ENCODE measurements at places on chromosomes 11 and 22.

DNA sequence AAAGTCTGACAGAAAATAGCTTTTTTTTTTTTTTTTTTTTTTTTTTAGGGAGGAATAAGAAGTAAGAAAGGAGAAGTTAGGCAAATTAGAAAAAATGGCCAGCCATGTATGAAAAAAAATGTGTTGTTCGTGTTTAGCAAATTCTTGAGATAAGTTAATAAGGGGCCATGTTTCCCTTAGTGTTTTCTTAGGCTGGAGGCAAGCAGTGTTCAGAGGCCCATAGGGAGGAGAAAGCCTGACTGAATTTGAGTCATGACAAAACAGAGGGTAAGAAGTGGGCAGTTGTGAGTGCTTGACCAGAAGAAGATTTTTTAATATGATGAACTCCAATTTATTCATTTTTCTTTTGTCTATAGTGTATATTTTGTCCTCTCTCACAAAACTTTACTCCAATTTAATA, 766.4 kb downstream of the FAM181B start:
- no peak for DNase-seq

DNA sequence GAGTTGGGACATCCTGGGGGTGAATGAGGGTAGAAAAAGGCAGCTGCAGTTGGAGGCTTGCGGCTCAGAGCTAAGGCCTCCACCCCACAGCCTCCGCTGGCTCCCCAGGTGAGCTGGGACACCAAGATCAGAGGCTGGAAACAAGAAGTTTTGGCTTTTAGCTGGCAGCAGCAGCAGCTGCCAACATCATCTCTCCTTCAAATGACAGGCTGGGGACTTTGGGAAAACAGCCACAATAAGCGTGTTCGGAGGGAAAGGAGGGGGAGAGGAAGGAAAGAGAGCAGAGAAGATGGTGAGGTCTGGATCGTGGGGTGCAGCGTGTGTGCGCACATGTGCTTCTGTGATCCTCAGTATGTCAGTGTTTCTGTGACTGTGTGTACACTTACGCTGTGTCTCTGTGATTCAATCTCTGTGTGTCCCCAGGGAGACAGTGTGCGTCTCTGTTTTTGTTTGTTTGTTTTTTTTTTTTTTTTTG, 62.0 kb upstream of the RASD2 start:
- DNase-seq = no peak

DNA sequence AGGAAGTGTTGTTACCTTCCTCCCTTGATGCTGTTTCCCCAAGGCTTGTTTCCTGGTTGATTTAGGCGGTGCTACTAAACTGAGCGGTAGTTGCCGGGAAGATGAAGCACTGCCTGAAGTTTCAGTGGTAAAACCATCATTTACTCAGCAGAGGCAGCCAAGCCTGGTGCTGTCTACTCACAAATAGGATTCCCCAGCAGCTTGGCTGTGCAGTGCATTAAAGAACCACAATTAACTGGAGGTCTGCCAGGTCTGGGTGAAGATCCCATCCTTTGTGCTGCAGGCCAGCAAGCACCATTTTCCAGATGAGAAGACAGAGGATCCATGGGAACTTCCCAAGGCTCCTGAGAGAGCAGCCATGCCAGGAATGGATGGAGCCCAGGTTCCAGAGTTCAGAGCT, 231.9 kb upstream of the E2F8 start:
- no peak for DNase-seq

GRCh38 chr11:116182356-116182966, 590.3 kb downstream of the BUD13 start:
- no peak for DNase-seq

- DNase-seq = peak; percentile 99
Observed at GRCh38 chr11:12397931-12398334, 20.6 kb downstream of the PARVA start.

- DNase-seq = peak; percentile 47
Observed at GRCh38 chr11:106077609-106078455, at the start of gene AASDHPPT. AASDHPPT (plus strand) TSS chr11:106077662; CDS start chr11:106077711, 49 bp downstream.

- no peak for DNase-seq
Observed at GRCh38 chr11:42709216-42709615, 602.6 kb upstream of the API5 start.

- no peak for DNase-seq
Observed at GRCh38 chr11:113377681-113378412, 9.7 kb upstream of the ANKK1 start.

- peak; percentile 48 for DNase-seq
Observed at GRCh38 chr11:72058416-72059034, 21.8 kb downstream of the NUMA1 start.

DNA sequence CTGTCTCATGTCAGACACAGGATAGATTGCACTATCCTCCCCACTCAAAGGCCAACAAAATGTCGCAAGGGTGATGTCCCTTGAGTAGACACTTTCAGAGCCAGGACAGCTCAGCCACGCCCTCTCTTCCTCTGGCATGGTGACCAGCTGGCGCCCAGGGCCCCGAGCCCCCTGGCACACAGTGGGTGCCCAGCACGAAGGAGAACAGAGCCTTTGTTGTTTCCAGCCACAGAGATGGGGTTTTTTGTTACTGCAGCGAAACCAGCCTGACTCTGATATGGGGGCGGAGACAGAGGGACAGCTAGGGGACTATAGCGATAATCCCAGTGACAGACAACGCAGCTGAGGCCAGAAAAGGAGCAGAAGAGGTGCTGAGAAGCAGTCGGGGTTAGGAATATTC, 23.3 kb upstream of the CCND1 start:
- no peak for DNase-seq

- no peak for DNase-seq
Observed at GRCh38 chr11:67117176-67117575, 1.9 kb upstream of the KDM2A start.

DNA sequence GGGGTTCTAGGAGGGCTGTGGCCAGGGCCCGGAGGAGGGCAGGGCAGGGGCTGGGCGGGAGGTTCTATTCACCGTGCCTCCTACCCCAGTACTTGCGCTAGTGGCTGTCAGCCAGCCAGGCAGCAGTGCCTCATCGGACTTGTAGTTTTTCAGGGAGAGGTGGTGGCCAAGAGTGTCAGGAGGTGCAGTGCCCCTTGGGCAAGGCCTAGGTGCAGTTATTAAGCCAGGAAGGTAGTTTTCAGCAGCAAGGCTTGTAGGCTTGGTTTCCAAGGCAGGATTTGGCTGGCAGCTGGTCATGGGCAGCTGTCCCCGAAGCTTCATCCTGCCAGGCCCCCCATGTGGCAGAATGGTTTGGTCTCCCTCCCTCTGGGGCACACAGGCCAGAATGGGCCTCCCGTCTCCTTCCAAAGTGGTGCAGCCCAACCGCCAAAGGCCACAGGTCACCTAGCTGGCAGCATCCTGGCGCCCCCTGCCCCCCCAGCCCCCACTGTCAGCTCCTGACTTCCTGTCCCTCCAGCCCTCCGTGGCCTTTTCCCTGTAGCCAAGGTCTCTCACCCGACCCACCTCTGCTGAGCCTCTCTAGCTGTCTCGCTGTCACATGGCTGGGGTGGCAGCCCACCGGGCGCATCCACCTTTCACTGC, 8.5 kb downstream of the CCDC88B start:
- DNase-seq = no peak

DNA sequence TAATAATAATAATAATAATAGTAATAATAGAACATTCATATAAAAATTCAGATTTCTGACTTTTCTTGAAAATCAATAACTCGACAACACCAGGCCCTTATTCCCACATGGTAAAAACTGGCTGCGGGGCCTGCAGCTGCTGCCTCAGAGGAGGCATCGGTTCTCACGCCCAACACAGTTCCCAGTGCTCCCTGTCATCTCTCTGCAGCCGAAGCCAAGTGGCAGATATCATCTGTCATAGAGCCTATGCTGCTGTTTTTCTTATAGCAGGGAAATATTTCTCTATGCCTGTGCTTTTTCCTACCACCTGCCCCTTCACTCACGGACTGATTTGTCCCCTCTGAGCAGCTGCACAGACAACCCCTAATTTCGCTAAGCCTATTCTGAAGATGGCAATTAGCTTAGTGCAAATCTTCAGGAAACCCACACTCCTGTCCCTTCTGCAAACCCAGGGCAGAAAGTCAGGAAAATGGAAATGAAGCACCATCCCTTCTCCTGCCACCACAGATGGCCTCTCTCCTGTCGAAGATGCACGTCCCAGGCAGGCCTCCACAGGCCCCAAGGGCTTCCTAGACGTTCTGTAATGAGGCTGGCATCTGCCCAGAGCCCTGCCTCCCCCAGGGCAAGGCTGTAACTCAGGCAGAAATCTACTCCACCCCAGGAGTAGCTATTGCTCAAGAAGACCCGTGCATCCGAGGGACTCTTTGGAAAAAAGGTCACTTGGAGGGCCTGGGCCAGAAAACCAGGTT, 66.7 kb downstream of the SYN3 start:
- no peak for DNase-seq

- DNase-seq = no peak
Observed at GRCh38 chr11:22699388-22699787, 33.0 kb downstream of the GAS2 start.

DNA sequence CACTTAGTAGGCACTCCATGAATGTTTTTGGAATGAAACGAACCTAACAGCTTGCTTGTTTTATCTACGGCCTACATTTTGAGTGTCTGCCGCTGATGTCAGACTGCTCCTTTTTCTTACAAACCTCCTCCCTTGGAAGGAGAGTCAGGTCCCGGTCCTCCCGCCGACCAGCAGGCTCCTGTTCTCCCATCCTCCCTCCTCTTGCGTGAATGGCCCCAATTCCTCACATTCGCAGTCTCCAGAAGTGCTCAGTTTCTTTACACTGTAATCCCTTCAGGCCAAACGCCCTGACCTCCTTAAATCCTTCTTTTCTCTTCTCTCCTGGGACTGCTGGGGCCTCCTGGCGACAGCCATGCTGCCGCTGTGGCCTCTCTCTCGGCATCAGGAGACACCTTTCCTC, 82.6 kb upstream of the CSNK2A3 start:
- DNase-seq = no peak

GRCh38 chr22:46405901-46406300, 70.4 kb downstream of the TRMU start:
- DNase-seq = no peak

All from HCEC 1CT (cell line).